ENCODE measurements at places on chromosomes 7 and 10.

DNA sequence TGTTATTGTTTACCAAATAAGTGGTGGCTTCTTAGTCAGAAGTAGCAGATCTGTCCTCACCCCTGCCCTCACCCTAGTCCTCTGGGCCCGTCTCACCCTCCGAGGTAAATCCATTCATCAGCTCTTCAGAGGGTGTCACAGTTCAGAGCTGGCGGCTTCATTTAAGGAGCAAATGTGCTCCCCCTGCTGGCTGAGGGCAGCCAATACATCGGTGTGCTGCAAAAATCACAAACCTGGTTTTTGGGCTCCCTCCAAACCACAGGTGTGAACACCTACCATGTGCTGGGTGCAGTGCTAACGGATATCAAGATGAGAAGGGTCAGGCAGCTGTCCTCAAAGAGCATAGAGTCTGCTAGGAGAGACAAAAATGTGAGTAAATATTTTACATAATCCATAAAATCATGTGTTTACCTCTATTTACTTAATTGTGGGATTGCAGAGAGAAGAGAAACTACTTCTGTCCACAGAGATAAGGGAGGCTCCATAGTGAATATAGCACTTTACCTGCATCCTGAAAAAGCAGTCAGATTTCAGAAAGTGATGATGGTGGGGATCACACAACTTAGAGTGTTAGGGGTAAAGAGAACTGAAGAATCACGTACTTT lies 15.5 kb upstream of the CRTAC1 start:
- peak; percentile 55 for DNase-seq

DNA sequence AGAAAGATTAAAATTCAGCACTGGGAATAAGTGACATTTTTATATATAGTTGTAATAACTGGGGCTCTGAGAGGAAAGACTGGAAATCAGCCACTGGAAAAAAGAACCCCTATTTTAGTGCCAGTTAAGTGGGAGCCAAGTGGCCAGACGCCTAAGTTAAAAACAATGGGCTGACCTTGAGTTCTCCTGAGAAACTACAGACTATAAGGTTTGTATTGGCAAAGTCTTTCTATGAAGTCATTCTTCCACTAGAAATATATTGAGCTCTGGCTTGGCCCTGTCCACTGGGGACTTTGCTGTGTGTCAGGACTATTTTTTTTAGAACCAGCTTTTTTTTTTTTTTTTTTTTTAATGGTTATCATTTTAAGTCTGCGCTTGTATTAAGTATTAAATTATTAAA lies 210.6 kb upstream of the FZD8 start:
- no peak for DNase-seq

DNA sequence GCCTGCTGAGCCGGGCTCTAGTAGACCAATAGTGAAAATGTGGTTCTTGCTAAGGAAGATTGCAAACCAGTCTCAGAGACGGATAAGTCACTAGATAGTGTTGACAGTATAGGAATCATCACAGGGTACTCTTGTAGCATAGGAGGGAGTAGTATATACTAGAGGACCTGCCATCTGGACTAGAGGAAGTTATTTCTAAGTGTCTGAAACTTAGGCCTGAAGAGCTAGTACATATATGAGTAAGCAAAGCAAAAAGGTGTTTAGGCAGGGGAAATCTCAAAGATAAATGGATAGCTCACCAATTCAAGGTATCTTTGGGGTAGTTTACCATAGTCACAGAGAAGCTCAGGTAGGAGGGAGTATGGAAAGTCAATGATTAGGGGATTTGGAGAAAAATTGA lies 428.1 kb downstream of the CNTNAP2 start:
- DNase-seq = no peak

- no peak for DNase-seq
Measured at GRCh38 chr7:14999331-14999730, 96.8 kb upstream of the DGKB start.

- DNase-seq = no peak
Measured at GRCh38 chr7:136353287-136353686, 376.1 kb upstream of the MTPN start.

GRCh38 chr10:12945690-12946359 lies 55.7 kb downstream of the CCDC3 start:
- DNase-seq = no peak

GRCh38 chr7:23472956-23473843 lies 2.9 kb upstream of the IGF2BP3 start:
- DNase-seq = no peak

- DNase-seq = no peak
Measured at GRCh38 chr7:18458830-18459229, 36.7 kb upstream of the HDAC9 start.

GRCh38 chr10:32982911-32983909 lies 25.2 kb upstream of the ITGB1 start:
- DNase-seq = no peak

DNA sequence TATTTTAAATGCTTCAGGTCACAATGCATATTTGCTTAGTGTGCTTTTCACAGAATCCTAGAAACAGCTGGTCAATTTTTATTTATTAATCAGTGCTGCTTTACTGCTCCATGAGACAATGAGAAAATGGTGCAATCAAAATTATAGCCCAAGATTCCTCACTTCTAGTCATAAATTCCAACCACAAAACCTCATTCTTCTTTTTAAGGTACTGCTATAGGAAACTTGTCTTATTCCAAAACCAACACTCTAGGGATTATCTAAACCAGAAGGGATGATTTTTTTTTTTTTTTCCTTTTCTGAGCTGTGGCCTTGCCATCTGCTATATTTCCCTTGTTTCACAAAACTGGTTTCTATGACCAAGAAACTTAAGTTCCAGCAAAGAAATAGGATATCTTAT lies 64.0 kb upstream of the SEMA3A start:
- DNase-seq = no peak

DNA sequence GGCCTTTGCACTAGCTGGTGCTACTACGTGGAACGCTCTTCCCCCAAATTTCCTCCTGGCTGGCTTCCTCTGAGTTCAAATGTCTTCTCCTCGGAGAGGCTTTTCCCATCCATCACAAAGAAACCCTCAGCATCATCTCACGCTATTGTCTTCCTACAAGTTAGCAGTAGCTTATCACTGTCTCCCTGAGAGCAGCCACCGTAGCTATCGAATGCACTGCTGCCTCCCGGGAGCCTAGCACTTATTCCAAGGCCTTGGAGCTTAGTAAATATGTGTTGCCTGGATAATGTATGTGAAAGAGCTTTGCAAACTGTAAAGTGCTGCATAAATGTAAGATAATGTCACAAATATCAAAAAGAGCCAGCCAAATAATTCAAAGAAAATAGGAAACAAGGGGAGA lies 124.4 kb downstream of the KCNMA1 start:
- no peak for DNase-seq

DNA sequence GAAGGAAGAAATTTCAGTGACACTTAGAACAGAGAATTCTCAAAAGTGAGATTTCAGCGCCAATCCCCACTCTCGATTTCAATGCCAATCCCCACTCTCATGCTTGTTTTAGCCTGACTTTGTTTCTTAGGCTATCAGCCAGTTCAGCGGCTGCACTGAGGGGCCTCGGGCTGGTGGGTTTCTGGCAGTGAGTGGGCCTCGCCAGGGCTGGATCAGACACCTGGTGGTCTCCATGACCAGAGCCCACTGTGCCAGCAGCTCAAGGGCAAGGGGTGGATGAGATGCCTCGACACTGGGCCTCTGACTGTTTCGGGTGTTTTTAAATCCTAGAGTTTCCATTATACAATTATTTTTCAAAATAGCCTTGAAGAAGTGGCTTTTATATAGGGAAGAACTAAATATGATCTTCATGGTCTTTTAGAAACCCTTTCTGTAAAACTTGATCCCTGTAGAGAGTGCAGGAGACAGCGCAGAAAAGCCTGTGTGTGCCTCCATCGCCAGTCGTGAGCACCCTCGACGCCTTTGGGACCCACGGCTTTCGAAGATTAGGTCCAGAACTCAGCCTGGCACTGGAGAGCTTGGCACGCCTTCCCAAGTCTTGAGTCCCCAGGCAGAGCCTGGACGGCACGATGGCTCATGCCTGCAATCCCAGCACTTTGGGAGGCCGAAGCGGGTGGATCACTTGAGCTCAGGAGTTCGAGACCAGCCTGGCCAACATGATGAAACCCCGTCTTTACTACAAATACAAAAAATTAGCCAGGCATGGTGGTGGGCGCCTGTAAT lies 76.2 kb downstream of the INPP5A start:
- no peak for DNase-seq

DNA sequence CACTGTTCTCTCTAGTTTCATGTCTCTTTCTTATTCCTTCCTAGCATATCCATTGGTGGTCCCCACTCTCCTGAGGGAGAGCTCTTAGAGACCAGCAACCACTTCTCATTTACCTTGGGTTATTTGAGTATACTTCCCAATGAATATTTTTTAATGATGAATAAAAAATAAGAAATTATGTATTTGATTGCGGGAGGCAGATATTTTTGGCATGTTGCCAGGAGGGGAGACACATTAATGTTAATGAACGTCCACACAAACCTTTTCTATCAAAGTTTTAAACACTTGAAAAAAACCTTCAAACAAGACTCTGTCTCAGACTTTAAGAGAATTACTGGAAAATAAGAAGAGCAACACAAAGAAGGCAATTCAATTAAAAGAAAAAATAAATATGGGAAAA lies 260.6 kb upstream of the MAGI2 start:
- DNase-seq = no peak

DNA sequence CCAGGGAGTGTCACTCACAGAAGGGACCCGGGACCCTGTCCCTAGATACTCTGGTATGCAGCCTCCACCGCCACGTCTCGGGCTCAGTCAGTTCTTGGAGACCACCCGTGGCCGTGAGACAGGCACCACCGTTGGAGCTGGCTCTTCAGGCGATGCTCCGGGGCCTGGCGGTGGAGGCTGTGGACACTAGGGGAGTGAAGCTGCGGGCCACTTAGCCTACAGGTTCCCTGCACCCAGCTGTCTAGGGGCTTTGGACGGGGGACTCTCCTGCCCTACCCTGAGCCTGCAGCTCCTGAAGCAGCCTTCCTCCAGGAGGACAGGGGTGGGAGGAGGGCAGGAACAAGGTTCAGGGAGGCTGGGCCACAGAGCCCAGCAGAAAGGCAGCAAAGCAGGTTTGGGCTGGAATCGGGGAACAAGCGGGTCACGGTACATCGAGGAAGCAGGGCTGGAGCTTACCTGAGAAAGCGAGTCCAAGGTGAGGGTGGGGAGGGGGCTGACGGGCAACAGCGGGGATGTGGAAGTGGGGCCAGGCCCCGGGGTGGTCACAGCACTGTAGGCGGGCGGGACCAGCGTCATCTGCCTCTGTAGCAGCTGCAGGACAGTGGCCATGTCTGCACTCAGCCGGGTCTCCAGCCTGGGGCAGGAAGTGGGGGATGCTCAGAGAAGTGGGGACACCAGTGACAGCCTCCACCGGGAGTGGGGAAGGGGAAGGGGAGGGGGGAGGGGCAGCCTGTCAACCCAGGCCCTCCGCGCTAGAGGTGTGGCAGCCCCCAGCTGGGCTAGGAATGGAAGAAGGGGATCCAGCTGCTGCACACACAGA lies 31.5 kb downstream of the KCNH2 start:
- no peak for DNase-seq

DNA sequence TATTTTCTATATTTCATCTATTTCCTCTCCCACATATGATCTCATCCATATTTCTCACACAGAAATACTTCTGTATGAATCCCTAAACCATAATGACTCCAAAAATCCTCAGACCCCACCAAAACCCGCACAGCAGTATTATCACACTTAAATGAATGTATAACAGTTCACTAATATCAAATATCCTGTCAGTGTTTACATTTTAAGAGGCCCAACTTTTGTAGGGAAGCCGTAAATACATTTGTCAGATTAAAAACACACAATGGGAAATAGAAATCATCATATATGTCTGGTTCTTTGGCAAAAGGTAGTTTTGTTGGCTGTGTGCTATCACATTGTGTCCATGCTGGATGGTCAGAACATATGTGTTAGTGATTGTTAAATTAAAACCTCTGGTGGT lies 4.2 kb downstream of the AUTS2 start:
- DNase-seq = no peak

GRCh38 chr7:124155432-124156022 lies 122.7 kb upstream of the TMEM229A start:
- DNase-seq = no peak

- no peak for DNase-seq
Measured at GRCh38 chr10:78381107-78381506, 347.4 kb downstream of the RPS24 start.

DNA sequence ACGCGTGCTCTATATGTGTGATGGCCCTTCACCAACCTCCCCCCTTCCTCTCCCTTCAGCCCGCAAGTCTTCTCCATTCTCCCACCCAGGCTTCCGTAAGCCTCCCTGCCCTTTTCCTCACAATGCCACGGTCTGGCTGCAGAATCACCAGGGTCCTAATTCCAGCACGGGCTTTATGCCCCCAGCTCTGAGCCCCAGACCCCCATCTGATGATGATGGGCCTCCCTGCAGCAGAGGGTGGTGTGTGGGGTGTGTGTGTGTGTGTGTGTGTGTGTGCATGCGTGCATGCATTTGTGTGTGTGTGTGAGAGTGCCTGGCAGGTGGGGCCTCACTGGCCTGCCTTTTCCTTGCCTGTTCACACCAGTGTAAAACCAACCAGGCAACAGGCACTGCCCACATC lies 109.9 kb downstream of the OAT start:
- no peak for DNase-seq

DNA sequence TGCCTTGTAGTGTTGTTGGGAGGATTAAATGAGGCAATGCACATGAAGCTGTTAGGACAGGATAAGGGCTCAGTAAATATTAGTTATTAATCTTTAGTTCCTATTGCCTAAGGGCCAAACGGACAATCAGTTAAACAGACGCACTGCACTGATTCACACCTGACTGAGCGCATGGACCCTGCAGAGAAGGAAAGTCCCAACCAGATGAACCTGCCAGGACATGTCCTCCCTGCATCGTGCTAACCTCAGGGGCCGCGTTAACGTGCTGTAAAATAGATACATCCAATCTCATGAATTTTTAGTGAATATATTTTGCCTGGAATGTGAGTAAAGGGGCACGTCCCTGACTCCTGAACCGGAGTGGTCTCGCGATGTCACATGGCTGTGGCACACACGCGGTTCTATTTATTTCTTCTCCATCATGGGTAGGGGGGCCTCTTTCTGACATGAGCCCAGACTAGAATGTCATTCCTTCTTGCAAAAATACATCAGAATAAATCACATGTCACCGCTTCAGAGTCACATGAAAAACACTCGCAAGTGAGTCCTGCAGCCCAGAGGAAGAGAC lies 12.3 kb downstream of the ADARB2 start:
- no peak for DNase-seq

GRCh38 chr7:148884049-148884298 lies at the start of gene EZH2:
Gene EZH2 (minus strand): TSS chr7:148884291. CDS start chr7:148847298, 36,993 bp downstream.
- DNase-seq = no peak

DNA sequence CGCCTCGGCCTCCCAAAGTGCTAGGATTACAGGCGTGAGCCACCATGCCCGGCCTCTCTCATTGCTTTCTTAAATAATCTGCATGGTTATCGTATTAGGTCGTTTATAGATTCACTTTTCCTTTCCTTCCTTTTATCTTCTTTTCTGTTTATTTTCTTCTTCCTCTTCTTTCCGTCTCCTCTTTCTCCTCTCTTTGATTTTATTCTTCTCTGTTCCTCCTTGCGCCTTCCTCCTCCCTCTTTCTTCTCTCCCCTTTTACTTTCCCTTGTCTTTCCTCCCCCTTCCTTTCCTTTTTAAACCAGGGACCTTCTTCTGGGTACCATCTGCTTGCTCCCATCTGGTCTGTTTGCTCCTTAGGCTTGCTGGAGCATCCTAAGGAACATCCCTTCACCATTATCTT lies 18.6 kb downstream of the MLLT10 start:
- DNase-seq = no peak

Data from activated T-cell treated with anti-CD3 and anti-CD28 coated beads for 24 hours (primary cell).